ENCODE measurements at places on chromosomes 1 and 21.
A peak's percentile ranks its signal among the peaks of the same experiment; 100 is the strongest.

- no peak for DNase-seq
These were observed 92.6 kb downstream of the ADARB1 start for GRCh38 chr21:45166931-45167330.

GRCh38 chr1:115160728-115161127 is 71.4 kb upstream of the TSPAN2 start:
- DNase-seq, result no peak

- DNase-seq, result peak; percentile 2
These were observed 39.6 kb downstream of the NUF2 start for GRCh38 chr1:163361123-163361934.

GRCh38 chr1:109294481-109294880 is 11.5 kb upstream of the PSRC1 start:
- no peak for DNase-seq

- no peak for DNase-seq
These were observed 36.3 kb upstream of the CITED4 start for GRCh38 chr1:40898431-40898901.

DNA sequence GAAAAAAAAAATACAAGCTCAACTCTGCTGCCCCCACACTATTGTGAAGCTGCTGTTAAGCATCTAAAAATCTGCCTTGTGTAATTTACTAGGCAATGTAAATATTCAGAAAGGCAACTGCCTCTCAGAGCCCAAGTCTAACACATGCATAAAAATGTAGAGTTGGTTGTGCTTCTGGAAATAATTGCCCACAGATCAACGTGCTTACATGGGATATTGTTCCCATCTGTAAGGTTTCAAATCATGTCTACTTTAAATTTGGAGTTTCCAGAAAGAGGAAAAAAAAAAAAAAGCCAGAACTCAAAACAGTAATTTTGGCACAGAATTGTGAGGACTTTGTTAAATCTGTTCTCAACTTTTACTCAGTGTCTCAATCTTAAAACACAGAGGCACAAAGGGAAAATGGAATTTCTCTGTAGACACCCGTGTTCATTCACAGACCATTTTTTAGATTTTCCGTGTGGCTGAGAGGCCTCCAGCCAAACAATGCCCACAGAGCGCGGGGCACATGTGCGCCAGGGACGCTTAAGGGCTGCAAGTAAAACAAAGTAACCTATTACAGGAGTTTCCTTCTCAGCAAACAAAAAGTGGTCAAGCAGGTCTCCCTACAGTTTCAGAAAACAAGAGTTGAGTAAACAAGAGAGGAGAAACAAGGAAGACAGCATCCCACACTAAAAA is 115.5 kb downstream of the RERE start:
- DNase-seq, result no peak

GRCh38 chr1:62346886-62347285 is 27.7 kb upstream of the KANK4 start:
- no peak for DNase-seq

GRCh38 chr1:205088341-205088740 is 4.1 kb upstream of the TMEM81 start:
- DNase-seq, result no peak

- peak; percentile 29 for DNase-seq
These were observed 234.0 kb upstream of the IRF2BP2 start for GRCh38 chr1:234843946-234844345.
